MV-4-11 (cell line): ENCODE measurements at places on chromosomes 5 and 9.

GRCh38 chr5:140040358-140040757, 2.7 kb downstream of the NRG2 start:
- DNase-seq: no peak

DNA sequence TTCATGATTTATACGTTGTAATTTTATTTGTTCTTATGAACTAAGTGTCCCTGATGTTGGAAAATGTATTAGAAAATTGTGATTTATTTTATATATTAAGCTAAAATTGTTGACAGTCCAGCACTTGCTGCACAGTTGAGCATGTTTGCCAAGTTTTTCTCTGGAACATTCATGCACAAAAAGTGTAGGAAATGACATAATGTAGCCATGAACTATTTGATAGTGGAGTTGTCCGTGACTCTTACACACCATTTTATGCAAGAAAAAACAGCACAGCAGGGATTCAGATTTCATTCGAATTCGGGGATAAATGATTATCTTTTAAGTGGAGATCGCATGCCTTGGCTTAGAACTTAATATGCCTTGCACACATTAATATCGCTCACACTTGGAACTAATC, 708.6 kb upstream of the WWC1 start:
- DNase-seq: no peak

DNA sequence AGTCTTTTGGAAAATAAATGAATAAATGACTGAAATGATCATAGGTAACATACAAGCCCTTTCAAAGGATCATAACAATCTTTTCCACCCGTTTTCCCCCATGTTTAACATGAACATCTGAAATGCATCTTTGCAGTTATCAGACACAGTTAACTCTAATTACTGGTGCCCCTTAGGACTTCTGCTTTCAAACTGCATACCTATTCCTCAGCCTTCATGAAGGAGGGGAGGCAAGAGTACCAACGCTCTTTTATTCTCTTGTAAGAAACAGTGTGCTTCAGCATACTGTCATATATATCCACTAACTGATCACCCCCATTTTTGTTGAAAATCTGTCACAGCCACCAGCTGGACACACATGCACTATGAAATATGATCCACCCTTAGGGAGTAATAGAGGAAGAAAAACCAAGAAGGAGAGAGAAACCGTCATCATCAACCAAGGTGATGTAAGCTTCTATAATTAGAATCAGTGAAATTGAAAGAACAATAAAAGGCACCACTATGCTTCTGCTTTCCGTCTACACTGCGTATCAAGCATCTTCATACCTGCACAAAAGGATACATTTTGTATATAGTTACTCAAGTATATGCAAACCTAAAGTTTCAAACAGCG, 98.7 kb downstream of the RAPGEF6 start:
- peak; percentile 94 for DNase-seq

GRCh38 chr5:122454541-122454940, 142.5 kb downstream of the SNCAIP start:
- no peak for DNase-seq

- DNase-seq: peak; percentile 21
Observed at GRCh38 chr9:113998525-113999255, 79.4 kb downstream of the AMBP start.

- DNase-seq: no peak
Observed at GRCh38 chr9:38670542-38671371, 49.2 kb downstream of the FAM240B start.

- no peak for DNase-seq
Observed at GRCh38 chr9:12874395-12874794, 99.6 kb downstream of the LURAP1L start.

GRCh38 chr9:120996409-120996808, 53.7 kb downstream of the C5 start:
- no peak for DNase-seq

GRCh38 chr5:154801083-154801482, 45.9 kb downstream of the LARP1 start:
- no peak for DNase-seq

- DNase-seq: no peak
Observed at GRCh38 chr5:151148583-151148982, 9.0 kb downstream of the ANXA6 start.

- peak; percentile 68 for DNase-seq
Observed at GRCh38 chr9:76652894-76653293, 111.3 kb upstream of the PCA3 start.

DNA sequence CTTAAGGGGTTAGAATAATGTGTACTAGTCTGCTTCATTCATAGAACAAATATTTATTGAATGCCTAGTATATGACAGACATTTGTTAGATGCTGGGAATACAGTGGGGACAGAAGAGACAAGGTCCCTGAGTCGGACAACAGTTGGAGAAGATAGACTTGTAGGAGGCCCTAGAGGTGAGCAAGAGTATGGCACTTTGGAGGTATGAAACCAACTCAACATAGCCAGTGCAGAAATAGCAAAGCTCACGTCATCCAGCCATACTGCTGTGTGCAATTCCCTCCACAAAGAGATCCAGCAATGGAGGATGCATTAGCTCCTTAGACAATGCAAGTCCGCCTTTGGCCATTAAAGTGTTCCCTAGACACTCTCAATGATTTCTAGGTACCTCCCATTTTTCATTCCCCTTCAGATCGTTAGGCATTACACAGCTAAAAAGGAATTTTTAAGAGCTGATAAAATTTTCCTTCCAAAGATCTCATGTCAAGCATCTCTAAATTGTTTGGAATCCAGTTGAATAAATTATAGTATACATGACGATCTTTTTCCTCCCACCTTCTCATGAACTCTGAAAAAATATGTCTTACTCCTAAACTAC, 1949.6 kb upstream of the WWC1 start:
- DNase-seq: no peak

GRCh38 chr9:89483592-89484474, 14.1 kb downstream of the SEMA4D start:
- no peak for DNase-seq

DNA sequence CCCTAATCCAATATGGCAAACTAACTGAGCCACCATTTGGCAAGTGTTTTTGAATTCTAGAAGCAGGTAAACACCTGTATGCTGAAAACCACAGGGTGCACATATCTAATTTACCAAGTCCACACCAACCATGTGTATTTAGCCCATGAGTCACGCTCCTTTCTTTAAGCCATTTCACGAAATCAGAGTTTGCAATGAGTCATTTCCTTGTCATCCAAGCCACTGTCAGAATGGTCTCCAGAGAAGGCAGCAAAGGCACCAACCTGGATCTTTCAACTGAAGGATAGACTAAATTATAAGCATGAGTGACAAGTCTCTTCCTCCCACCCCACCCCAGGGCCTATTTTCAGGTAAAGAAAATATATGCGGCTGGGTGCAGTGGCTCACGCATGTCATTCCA, 110.0 kb downstream of the PAX5 start:
- DNase-seq: peak; percentile 67

- DNase-seq: no peak
Observed at GRCh38 chr5:136529081-136529480, 163.7 kb upstream of the TRPC7 start.

- DNase-seq: no peak
Observed at GRCh38 chr5:67377631-67378030, 181.0 kb upstream of the CD180 start.

DNA sequence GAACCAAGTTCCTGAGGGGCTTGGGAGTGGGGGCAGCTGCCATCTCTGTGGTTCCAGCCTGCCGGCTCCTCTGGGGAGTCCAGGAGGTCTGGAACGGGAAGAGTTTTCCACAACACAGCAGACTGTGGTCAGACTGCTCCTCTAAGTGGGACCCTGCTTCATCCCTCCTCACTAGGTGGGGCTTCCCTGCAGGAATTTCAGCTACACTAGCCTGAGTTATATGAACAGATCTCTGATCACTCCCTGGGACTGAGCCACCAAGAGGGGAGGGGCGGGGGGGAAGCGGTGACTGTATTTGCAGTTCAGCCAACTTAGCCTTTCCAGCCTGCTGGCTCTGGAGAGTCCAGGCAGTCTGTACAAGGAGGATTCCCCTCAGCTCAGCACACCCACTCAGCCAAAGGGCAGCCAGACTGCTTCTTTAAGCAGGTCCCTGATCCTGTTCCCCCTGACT, 19.4 kb downstream of the DTWD2 start:
- no peak for DNase-seq

- DNase-seq: peak; percentile 74
Observed at GRCh38 chr5:127014573-127014972, 15.8 kb downstream of the MARCHF3 start.

DNA sequence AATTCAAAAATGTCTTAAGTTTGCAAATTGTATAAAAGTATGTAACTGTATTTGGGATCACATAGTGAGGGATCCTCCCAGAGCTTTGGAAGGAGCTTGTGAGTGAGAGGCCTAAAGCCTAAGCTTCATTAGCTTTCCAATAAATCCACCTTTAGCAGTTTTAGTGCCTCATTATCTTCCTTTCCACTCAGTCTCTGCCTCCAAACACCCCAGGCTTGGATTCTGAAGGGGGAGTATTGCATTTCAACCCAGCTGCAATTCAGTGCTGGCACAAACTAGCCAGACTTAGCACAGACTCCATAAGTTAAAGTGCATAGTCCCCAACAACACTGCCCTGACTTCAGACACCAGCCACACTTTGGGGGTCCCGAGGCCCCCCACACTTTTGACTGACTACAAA, 113.5 kb downstream of the SMARCA2 start:
- DNase-seq: no peak

- DNase-seq: no peak
Observed at GRCh38 chr5:38752012-38752536, 93.7 kb upstream of the OSMR start.

GRCh38 chr5:1765141-1765879, 34.3 kb downstream of the MRPL36 start:
- DNase-seq: no peak

DNA sequence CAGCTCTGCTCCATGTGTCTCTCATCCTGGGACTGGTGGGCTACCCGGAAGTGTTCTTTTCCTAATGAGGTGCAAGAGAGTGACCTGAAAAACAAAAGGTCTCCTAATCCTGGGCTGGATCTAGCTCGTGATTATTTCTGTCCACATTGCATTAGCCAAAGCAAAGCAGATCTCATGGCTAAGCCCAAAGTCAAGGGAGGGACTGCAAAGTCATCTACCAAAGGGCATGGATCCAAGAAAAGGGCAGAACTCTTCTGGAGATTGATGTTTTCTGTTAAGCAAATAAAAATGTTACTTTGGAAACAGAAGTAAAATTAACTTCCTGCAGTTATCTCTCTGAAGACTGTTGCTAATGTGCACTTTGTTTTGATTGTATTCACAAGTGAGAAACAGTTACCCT, 225.2 kb downstream of the CFAP90 start:
- DNase-seq: no peak

GRCh38 chr5:76831110-76831452, 12.3 kb downstream of the F2RL1 start:
- DNase-seq: no peak

GRCh38 chr5:27969157-27969556, 930.8 kb upstream of the CDH9 start:
- no peak for DNase-seq

- DNase-seq: peak; percentile 73
Observed at GRCh38 chr9:113807173-113808061, 68.7 kb upstream of the ZNF618 start.

- DNase-seq: no peak
Observed at GRCh38 chr9:20692554-20692953, 8.5 kb downstream of the FOCAD start.

DNA sequence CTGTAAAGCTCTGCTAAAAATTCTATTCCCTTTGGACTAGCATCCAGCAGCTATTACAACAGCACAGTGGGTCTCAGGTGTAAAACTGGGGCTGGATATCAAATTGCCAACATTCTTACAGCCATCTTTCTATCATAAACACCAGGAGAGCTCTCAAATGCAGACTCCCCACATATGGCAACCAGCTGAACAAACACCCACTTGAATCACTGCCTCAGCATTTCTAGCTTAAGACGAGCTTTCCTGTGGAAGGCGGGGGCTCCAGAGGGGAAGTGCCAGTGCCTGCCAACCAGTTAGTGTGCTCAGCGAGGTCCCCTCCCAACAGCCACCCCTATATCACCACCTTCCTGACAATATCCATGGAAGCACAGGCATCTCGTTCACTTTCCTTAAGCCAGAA, 62.2 kb downstream of the IPPK start:
- no peak for DNase-seq

- DNase-seq: no peak
Observed at GRCh38 chr9:20286969-20287368, 335.3 kb downstream of the MLLT3 start.

DNA sequence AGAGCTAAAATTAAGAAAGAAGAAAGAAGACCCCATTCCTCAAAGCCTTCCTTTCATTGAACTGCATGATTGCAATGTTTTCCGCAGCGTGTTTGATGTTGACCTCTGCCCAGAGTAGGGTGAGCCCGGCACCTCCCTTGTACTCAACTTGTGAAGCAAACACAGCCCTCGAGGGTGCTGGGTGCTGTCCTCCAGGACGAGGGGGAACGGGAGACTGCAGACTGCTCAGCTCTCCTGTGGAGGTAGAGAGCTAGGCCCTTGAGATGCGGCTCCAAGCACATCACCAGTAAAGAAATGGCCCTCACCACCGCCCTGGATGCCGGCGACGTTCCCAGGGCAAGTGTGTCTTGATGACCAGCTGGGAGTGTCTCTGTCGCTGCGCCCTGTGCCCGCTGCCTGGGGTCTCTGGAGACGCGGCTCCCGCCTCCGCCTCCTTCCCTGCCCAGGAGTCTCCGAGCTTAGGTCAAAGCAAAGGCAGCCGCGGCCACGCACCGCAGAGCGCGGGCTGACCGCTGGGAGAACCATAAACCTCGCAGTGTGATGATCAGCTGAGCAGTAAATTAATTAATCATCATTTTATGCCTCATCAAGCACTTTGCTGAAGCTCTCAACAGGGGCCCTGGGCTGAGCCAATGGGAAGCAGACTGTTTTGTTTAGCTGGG, 108.7 kb downstream of the IRX2 start:
- no peak for DNase-seq

DNA sequence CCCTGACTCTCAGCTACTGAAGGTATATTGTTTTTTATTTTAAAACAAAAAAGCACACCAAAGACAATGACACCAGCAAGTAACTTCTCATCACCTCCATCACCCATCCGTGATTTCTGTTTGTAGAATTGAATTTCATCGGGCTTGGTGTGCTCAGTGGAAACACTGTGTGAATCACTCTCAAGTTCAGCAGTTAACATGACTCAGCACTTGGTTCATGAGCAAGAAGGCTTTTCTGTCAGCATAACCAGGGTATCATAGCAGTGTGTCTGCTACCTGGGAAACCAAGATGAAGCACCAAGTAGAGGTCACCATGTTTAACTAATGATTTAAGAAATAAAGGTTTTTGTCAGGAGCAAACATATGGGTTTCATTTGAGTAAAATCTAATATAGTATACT, 123.7 kb downstream of the INSYN2B start:
- DNase-seq: no peak

DNA sequence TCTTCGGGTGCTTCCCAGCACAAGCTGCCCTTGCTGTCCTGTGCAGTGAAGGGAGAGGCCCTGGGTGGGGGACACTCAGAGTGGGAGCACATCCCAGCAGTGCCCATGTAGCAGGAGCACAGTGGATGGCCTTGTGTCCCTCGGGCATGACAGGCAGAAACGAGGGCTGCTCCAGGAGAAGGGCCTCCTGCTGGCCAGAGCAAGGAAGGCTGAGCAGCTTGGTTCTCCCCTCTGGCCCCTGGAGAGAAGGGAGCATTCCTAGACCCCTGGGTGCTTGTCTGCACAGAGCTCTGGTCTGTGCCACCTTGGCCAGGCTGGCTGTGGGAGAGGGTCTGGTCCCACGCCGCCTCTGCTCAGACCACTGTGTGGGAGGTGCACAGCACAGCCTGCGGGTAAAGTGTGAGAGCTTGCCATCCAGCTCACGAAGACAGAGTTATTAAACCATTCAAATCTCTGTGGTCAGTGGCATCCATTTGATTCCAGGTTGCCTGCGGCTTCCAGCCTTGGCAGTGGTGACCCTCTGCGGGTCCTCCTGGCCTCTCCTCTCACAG, 18.3 kb downstream of the FBXW5 start:
- no peak for DNase-seq
